AML-193 (cell line): ENCODE measurements at places on chromosomes 2 and 18.

DNA sequence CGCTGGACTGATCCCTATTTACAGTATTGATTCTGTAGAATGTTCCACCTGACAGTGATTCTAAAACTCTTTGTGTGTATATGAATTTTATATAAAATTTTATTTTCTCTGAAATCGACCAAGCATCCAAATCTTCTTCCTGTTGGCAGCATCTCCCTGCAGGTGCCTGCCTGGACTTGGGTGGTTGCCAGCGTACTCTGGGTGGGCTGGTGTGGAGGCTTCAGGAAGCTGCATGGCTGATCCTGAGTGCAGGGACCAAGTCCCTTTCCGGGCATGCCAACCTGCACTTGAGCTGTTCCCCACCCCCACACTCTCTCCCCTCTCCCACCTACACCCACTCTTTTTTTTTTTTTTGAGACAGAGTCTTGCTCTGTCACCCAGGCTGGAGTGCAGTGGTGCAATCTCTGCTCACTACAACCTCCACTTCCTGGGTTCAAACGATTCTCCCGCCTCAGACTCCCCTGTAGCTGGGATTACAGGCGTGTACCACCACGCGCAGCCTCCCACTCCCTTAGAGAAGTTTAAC lies 53.2 kb upstream of the ALKAL2 start:
- DNase-seq = no peak

- no peak for DNase-seq
These were observed 10.0 kb downstream of the EPG5 start for GRCh38 chr18:45957100-45957499.

GRCh38 chr2:151904021-151904420 lies 75.8 kb upstream of the ARL5A start:
- peak; percentile 4 for DNase-seq

DNA sequence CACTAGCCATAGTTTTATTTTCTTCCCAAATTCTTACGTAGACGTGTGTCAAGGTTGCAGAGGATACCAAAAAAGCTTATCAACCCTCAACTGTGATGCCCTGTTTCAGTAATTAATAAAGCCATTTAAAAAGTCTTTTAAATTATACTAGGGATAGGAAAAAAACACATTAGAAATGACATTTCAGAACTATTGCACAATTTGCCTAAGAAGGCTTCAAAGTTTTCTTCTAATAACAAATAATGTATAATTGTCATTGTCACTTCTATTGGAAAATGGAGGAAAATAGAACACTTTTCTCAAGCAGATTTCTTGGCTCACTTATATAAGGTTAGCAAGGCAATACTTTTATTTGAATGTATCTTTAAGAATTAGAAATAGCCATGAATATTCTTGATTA lies 253.8 kb downstream of the ARHGAP15 start:
- DNase-seq = no peak

GRCh38 chr2:237213315-237214022 lies 127.8 kb downstream of the COPS8 start:
- DNase-seq = no peak

DNA sequence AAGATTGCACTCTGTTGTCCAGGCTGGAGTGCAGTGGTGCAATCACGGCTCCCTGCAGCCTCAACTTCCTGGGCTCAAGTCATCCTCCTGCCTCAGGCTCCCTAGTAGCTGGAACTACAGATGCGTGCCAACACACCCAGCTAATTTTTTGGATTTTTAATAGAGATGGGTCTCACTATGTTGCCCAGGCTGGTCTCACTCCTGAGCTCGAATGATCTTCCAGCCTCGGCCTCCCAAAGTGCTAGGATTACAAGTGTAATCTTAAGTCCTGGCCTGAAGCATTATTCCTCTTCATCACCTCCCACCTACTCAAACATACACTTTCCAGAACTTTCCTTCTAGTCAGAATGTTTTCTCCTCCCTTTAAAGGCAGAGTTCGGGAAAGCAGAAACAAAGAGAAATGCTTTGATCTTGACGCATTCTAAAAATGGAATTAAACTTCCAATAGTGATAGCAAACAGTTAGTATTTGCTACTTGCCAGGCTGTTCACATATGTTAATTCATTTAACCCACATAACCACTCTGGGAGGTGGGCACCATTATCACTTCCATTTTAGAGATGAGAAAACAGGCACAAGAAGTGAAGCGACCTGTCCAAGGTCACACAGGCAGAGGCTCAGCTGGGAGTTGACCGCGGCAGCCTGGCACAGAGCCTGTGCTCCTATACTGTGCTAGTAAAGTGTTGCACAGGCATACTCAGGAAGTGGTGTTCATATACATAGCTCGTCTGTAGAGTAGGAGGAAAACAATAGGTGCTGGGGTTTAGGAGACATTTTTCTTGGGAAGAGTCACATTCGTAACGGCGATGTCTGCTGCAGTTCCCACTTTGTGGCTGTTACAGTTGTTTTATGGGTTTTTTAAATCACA lies 24.6 kb downstream of the TEX44 start:
- no peak for DNase-seq

GRCh38 chr2:171297956-171298355 lies 135.8 kb downstream of the METTL8 start:
- DNase-seq = no peak

GRCh38 chr2:176002688-176003210 lies 682 bp upstream of the LNPK start:
- DNase-seq = no peak

DNA sequence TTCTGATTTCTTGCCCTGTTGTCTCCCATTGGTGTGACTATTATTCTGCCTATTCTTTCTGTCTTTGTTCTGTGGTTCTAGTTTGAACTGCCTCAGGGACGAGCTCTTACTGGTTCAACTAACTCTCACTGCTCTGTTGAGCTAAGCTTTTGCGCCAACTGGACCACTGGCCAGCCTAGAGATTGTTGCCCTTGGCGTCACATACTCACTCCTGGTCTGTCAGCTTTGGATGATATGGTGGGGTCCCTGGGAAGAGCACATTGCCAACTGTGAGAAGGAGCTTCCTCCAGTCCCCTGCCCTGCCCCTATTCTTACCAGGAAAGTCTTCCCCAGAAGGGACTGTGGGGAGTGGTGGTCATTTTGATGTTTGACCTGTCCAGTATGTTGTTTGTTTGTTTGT lies 6.0 kb downstream of the MTHFD2 start:
- DNase-seq = no peak

DNA sequence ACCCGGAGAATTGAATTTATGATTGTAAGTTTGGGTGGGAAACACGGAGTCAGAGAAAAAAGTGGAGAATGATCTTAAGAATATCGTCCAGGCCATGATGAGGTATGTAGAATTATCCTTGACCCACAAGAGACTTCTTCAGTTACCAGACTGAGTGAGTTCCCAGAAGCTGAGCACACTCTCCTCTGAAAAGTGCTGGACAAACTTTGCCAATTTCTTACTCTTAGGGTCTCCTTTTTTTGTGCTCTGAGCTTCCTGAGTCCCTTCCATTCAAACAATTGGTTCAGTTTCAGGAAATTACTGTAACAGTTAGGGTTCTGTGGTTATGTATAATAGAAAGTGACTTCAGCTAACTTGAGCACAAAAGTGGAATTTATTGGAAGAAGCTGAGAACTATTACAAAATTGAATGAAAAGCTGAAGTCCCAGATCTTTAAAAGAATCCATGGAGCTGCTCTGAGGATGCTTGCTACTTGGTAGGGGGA lies 50.6 kb upstream of the EHBP1 start:
- no peak for DNase-seq

- no peak for DNase-seq
These were observed 42.3 kb downstream of the XRCC5 start for GRCh38 chr2:216151313-216152025.

- no peak for DNase-seq
These were observed 37.5 kb upstream of the SLC66A3 start for GRCh38 chr2:11117776-11118175.

- DNase-seq = no peak
These were observed 36.2 kb upstream of the NT5C1B start for GRCh38 chr2:18625563-18625962.

GRCh38 chr2:70995426-70995729 lies 705 bp upstream of the TEX261 start:
- DNase-seq = peak; percentile 24

DNA sequence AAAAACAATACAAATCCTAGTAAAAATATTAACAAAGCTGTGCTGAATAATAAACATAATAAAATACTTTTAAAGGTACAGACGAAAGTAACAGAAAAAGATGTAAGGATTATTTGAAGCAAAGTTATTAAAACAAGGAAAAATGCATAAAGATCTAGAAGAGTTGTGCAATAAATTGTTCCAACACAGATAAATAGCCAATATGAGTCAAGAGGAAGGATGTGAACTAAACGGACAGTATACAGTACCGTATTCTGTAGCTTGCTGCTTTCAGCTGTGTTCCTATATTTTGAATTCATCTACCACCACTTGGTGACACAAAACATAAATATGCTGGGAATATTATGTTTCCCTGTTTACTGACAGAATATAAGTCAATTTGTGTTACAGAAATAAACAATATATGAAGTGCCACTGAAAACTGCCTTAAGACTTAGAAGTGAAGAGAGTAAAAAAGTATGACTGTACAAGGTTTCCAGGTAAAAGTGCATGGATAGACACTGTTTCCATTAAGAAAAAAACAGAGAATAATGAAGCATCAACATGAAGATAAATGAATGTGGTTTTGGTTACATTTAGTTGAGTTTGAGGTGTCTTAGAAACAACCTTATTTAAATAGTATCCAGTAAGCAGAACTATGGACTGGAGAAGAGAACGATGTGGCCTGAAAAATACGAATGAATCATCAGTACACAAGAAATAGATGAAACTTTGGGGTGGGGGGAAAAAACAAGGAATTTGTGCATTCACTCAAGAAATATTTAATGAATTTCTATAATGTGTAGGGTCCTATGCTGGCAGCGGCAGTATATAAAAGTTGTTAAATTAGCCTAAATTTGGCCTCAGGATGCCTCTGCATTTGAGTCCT lies 13.1 kb downstream of the PPP3R1 start:
- peak; percentile 42 for DNase-seq

- peak; percentile 74 for DNase-seq
These were observed 1232.3 kb upstream of the ZEB2 start for GRCh38 chr2:145752091-145752806.

GRCh38 chr2:55157474-55157884 lies 74.6 kb downstream of the CLHC1 start:
- DNase-seq = no peak

DNA sequence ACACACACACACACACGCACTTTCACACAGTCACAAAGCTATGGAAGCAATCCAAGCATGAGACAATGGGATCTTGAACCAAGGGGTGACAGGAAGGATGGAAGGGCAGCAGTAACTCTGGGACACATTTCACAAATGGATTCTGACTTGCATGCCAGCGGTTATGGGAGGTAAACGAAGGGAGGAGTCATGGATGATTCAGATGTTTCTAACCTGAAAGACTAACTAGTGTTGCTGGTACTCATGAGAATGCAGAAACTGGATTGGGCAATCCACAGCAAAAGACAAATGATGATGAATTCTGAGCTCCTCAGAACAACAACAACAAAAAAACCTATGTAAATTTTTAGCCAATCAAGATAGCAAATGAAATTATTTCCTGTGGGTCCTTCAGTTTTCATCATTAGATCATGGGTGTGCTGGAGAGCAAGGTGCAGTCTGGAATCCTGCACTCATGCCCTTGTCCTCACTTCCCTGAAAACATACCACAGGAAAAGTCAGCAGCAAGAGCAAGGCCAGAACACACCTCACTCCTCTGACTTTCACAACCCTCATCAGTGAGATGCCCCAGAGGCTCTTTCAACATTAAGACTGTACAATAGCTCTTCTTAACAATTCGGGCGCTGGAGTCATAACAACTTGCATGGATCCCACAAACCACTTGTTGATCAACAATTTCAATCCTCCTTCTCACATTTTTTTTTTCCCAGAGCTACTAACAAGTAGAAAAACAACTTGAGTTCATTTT lies 32.6 kb downstream of the ABCA12 start:
- DNase-seq = no peak

- no peak for DNase-seq
These were observed 3.3 kb downstream of the RNF125 start for GRCh38 chr18:32021756-32022564.

GRCh38 chr18:13800505-13801259 lies 23.3 kb upstream of the MC5R start:
- no peak for DNase-seq

DNA sequence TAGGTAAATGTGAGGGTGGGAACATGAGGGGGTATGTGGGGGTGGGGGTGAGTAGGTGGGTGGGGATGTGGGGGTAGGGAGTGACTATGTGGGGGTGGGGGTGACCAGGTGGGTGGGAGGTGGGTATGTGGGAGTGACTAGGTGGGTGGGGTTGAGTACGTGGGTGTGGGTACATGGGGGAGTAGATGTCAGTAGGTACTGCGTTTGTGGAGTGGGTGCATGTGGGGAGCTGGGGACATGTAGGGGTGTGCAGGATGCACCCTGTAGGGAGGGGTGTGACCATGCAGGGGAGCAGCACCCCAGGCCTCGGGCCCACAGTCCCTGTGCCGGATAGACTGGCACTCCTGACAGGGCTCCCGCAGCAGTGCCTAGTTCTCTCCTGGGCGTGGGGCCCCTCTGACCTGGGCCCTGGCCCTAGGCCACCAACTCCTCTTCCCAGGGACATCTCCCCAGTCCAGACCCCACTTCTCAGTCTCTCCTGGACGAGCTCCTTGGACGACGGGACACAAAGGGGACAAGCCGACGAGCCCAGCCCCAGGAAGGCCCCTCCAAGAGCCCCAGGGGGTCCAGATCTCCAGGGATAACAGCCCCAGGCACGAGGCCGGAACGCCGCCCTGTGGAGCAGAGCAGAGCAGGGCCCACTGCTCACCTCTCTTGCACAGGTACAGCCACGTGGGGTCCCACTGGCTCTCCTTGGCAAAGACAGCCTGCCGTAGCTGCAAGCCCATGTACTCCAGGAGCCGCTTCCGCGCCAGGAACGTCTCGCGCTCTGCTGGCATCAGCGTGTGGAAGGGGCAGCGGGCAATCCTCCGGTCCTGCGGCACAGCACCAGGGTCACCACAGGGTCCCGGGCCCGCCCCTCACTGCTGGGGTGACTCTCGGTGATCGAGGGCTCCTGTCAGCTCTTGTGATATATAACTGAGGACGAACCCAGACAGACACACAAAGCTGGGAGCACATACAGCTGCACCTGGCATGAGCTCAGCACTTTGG lies 58.2 kb downstream of the ANKMY1 start:
- DNase-seq = no peak

- no peak for DNase-seq
These were observed 830.6 kb downstream of the SLC4A3 start for GRCh38 chr2:220458051-220458450.

- no peak for DNase-seq
These were observed 39.1 kb upstream of the CPS1 start for GRCh38 chr2:210517264-210517663.

DNA sequence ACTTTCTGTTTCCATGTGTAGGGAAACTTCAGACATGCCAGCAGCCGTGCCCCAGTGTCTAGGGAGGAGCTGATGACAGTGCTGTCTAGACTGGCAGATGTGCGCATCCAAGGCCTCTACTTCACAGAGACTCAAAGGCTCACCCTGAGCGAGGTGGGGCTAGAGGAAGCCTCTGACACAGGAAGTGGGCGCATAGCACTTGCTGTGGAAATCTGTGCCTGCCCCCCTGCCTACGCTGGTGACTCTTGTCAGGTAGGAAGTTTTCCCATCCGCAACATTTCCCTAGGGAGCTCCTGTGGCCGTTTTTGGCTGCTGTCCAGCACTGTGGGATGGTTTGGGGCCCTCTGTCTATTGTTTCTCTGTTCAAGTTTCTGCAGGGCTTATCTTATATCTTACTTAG lies 143.1 kb upstream of the TTC39C start:
- no peak for DNase-seq

- DNase-seq = no peak
These were observed 316.3 kb upstream of the KCNJ3 start for GRCh38 chr2:154381931-154382794.

GRCh38 chr2:111127351-111127750 lies 6.6 kb downstream of the BCL2L11 start:
- no peak for DNase-seq

- DNase-seq = no peak
These were observed 18.1 kb downstream of the TIMM21 start for GRCh38 chr18:74166386-74166785.
